SIG-M5 (cell line): ENCODE measurements at places on chromosomes 4 and X.

GRCh38 chrX:10811111-10811510 lies 190.7 kb upstream of the MID1 start:
- DNase-seq, result no peak

DNA sequence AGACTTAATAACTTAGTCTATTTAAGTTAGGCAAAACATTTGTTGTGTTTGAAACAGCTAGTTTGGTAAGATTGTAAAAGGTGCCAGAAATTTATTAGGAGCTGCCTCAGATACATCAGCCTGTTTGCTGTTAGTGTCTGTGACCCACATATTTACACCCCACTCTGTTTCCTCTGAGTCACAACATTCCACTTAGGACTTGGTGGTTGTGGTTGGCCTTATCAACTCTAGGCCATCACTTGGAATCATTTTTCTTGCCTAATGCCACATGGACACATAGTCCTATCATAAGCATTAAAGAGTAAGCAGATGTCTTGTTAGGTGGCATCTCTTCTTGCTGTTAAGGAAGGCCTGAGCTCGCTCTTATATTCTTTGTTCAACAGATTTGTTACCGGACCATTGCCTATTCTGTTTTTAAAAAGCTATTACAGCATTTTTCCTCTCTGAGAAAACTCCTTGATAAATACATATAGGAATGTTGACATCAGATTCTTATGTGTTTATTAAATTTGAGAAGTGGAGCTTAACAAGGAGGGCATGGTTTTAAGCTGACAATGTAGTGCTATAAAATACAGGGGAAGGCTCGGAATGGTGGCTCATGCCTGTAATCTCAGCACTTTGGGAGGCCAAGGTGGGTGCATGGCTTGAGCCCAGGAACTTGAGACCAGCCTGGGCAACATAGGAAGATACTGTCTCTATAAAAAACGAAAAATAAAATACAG lies 51.2 kb upstream of the PGRMC2 start:
- no peak for DNase-seq

DNA sequence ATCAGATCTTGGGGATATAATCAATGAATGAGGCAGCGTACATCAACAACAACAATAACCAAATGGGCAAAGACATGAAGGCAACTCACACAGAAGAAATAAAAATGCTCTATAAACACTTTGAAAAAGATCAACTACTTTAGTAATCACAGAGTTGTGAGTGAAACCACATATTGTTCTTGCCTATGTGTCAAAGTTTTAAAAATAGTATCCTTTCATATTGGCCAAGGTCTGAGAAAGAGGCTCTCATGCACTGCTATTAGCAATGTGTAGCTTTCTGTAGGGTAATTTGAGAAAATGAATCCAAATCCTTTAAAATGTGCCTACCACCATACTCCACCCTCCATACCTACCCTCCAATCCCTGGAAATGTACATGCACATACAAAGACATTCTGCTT lies 25.0 kb downstream of the COQ2 start:
- DNase-seq, result no peak

DNA sequence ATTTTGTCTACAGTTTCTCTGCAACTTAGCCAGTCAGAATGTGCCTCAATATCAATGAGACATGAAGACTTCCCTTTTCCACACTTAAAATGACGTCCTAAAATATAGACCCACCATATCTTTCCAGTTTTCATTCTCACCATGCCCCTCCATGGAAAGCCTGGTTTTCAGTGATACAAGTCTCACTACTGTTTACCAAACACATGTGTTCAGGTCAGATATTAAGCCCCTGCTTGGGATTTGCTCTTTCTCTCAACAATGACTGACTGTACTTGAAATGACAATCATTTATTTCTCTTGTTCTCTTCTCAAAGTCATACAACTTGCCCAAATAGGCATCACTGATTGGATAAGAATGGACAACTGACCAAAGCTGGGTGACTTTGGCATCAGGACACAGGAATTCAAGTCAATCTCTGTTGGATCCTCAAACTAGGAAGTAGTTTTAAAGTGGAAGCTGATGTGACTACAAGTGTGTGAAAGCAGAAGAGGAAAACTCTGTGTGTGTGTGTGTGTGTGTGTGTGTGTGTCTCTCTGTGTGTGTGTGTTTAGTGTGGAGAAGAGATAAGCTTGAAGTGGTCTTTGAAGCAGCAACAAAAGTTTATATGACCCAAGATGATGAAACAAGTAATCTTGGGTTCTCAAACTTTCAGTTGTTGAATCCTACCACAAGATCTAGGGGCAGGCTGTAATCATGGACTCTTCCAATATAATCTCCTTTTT lies 217.4 kb upstream of the FGF13 start:
- DNase-seq, result no peak

- no peak for DNase-seq
Measured at GRCh38 chr4:15455290-15455689, 14.4 kb upstream of the CC2D2A start.

DNA sequence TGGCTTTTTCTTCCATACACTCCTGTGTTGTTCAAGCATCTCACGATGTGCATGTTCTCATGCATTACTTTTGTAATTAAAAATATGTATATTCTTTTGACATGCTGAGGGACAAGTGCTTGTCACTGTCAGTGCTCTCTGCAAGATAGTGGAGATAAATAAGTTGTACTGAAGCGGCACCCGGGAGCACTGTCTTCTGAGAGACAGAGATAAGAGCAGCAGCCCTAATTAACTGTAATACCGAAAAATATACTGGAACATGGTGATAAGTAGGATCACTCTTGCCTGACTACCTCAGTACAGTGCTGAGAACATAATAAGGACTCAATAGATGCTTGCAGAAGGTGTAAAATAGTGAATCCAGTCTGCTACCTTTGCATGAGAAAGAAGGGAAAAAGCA lies 9.4 kb upstream of the GPR173 start:
- DNase-seq, result no peak

GRCh38 chr4:54074381-54074780 lies 10.0 kb upstream of the CHIC2 start:
- no peak for DNase-seq

DNA sequence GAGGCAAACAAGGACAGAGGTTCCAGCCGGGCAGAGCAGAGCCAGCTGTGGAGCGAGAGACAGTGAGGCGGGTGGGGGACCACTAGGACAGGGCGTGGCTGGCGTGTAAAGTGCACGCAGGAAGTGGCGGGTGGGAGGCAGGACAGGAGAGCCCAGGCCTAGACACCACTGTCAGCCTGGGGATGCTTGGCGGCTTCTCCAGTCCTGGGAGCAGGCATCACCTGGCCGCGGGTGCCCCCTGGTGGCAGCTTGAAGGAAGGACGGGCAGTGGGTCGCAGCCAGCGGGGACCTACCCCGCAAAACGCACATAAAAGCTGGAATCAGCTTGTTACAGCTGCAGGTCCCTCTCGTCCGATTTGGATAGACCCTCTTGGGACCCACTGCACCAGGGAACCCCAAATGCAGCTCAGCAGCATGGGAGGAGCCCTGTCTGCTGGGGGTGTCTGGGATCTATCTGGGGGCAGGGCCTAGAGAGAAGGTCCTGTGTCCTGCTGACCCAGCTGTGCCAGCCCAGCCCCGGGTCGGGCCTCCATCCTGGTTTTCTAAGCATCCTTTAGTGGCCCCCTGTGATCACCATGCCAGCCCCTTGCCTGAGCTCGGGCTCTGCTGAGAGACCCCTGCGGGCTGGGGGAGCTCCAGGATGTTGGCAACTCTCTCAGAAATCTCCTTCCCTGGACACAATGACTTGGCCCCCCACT lies 57.7 kb downstream of the WFS1 start:
- no peak for DNase-seq

- no peak for DNase-seq
Measured at GRCh38 chrX:130172127-130172845, 524 bp downstream of the RAB33A start.

DNA sequence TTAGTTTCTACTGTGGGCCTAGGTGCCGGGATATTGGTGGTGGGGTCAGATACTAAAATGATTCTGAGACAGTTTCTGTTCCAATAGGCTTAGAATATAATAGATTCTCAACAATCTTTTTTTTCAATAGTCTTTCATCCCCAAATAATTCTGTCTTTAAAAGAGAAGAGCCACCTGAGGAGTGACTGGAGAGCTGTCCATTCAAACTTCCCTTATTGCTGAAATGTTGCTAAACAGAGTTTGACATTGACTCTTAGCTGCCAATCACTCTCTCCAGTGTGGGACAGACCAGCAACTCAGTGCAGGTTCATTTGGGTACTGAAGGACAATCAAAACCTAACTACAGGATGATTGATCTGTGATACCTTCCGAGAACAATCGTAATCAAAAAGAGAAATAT lies 12.4 kb upstream of the ADH7 start:
- no peak for DNase-seq

DNA sequence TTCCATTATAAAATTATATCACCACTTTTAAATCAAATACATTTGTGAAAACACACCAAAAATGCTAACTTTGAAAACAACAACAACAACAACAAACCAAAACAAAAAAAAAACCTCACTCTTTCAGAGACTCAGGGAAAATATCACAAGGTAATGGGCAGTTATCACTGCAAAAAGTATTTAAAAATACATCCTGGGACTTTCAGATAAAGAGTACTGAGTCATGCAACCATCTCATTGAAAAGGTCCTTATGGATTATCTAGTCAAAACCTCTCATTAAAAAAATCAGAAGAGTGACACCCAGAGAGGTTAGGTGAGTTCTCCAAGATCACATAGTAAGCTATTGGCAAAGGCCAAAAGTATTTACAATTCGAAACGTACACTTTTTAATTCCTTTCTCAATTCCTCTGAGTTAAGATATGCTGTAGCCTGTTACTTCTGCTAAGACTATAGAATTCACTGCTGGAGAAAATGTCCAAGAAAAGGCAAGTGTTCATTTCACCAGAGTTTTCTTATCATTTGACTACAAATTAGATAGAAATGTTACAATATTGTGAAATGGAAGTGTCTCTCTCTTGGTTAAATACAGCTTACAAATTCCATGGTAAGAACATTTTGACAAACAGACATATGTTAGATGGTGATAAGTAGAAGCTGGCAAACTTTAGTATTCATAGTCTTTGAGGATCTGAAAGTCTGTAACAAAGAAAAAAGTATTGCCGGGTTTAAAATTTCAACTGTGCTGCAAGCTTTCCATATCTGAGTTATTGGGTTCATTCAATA lies 9.3 kb downstream of the STX18 start:
- no peak for DNase-seq

DNA sequence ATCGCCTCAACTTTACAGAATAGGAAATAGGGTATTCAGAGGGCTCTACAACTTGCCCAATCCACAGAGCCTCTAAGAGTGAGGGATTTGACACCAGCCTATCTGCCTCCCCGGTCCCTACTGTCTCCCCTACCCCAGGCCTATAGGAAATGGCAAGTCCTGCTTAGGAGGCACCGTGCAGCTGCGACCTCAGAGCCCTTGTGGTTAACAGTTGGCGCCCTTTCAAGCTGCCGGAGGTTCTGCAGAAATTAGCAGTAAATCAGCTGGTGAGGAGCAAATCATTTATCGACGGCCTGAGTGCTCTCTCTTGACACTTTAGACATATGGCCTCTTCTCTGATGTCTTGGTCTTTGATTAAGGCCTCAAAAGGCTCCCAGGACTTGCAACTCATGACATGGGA lies 96.9 kb downstream of the CLNK start:
- no peak for DNase-seq

DNA sequence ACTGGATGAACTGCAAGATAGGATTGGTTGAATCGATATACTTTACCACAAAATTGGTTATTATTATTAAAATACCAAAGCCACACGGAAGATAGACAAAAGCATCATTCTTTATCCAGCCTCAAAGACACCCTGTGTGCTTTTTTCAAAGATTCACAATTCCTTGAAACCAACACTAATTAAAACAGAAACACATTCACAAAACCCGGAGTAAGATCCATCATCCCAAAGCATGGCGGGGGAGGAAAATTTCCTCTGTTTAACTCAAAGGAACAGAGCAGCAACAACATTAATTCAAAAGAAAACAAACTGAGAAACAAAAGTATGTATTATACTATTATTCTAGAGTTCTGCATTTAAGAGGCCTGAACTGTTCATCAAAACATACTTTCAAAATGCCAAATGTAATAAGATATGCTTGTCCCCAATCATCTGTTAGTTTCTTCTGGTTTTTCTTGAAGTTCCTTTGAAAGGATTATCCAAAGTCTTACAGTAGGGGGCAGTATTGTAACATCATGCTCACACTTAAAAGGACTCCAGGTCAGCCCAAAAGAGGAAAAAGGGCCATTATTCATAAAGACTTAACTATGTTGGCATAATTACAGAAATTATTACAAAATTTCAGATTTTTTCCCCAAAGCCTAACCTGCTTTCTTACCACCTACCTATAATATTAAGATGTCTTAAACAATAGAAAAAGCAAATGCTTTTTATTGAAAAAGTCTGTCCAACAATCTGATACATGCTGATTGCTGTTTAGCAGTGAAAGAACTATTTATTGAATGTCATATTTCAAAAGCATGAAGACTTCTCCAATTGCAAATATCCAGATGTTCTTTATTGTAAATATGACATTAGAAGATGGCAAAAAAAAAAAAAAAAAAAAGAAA lies 168.7 kb downstream of the SCFD2 start:
- DNase-seq, result no peak

DNA sequence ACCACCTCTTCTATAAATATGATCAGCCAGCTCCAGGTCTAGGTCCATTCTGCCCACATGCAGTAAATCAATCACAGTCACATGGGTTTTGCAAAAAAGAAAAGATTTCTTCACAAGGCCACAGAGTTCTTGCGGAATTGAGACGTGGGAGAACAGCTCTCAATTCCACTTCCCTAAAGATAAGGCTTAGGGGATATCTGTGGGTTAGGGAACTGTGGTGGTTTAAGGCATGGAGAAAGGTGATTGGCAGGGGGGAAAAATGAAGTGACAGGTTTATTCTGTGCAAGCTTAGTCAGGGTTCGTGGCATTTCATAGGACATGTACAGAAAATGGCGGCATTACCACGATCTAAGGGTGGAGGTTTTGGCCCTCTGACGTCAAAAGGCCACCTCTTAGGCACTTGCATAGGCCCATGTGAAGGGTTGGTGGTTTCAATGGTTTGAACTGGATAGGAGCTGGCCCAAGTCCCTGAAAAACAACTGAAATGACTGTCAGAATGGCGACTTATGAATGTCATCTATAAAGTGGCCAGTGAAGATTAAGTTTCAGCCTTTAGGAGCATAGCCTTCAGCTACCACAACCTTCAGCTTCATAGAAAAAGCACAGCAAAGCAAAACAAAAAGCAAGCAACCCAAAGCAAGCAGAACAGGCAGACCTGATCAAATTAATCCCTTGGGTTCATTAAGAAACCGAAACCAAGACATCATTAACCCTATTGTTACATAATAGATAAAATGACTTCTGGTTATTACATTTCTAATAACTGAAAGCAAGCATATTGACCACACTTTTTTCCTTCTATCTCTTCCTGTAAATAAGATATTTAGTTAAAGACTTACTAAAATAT lies 289.8 kb upstream of the SFRP2 start:
- DNase-seq, result no peak

GRCh38 chr4:15575966-15576365 lies 79.2 kb downstream of the FBXL5 start:
- DNase-seq, result no peak

- peak; percentile 32 for DNase-seq
Measured at GRCh38 chrX:154002215-154002719, 17.4 kb downstream of the IRAK1 start.
